ENCODE measurements at places on chromosomes 13 and 19. TPM values are rescaled to one million over a fixed set of nuclear protein-coding genes. Genes with fewer than 3 reads are reported as not detected.

GRCh38 chr19:35644987-35645679, 3.0 kb upstream of the COX6B1 start:
- H3K4me1 ChIP-seq = peaks cover 3% of the 10 kb centered on the region
- no peaks in the 10 kb centered on the region for H3K36me3 ChIP-seq
- peak; percentile 77 for DNase-seq
- peak overlapping the region; percentile 42 for H3K4me3 ChIP-seq
- H3K27ac ChIP-seq = peak overlapping the region; percentile 87

Gene RDH8
- not detected for total RNA-seq

GRCh38 chr13:93964146-93964512, 515.4 kb downstream of the DCT start:
- H3K4me1 ChIP-seq = no peaks in the 10 kb centered on the region
- no peak for DNase-seq
- H3K27ac ChIP-seq = no peak overlapping the region
- H3K36me3 ChIP-seq = no peaks in the 10 kb centered on the region
- H3K27me3 ChIP-seq = no peaks in the 10 kb centered on the region

- H3K4me3 ChIP-seq = peak overlapping the region; percentile 1
- H3K4me1 ChIP-seq = peaks cover 4% of the 10 kb centered on the region
- no peak for DNase-seq
- H3K36me3 ChIP-seq = no peaks in the 10 kb centered on the region
Measured at GRCh38 chr13:27967203-27967735, 1.8 kb downstream of the CDX2 start.

DNA sequence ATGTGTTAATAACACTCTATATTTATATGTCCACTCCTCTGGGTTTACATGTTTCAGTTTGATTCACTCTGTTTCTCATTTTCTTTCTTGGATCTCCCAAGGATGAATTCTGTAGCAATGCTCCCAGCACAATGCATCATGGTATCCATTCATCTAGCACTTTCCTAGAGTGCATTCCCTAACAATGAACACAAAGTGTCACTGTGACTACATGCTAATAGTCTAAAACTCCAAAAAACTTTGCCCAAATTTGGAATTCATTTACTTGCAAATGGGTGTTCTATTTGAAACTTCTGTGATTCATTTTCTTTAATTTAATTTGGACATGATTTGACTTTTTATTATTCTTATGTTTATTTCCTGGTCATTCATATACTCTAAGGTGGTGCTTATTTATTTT, 286.3 kb downstream of the POU4F1 start:
- H3K27me3 ChIP-seq = no peaks in the 10 kb centered on the region
- H3K4me1 ChIP-seq = no peaks in the 10 kb centered on the region
- H3K4me3 ChIP-seq = no peak overlapping the region
- H3K36me3 ChIP-seq = no peaks in the 10 kb centered on the region
- H3K27ac ChIP-seq = no peak overlapping the region
- no peak for DNase-seq

DNA sequence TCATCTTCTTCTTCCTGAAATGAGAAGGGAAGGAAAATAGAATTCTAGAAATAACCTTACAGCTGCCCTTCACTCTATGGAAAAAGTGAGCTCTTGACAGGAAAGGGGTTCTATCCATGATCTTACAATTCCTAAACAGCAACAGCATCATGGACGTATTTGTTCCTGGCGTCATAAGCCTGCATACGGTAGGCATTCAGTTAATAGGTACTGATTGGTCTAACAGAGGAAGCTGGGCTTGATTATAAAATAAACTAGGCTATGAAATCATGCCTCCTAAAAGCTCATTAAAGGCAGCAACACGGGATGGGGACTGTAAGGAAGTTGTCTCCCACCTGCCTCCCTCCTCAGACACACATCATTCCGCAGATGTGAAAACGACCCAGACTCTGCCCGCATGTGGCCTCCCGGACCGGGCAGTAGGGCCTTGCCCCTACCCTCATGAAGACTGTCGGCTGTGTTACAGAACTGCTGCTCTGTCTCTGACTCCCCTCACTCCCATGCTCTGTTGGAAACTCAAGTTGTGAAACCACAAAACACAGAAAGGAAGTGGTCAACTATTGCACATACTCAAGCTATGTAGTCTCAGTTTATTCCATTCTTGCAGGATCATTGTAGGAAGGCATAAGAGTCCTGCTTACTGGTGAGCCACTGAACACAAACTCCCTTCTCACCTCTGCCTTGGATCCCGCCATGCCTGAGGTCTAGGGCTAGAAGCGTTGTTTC, 129.8 kb downstream of the DLEU7 start:
- H3K27ac ChIP-seq = no peak overlapping the region
- H3K4me1 ChIP-seq = no peaks in the 10 kb centered on the region
- no peak overlapping the region for H3K4me3 ChIP-seq
- H3K27me3 ChIP-seq = no peaks in the 10 kb centered on the region
- DNase-seq = no peak

DNA sequence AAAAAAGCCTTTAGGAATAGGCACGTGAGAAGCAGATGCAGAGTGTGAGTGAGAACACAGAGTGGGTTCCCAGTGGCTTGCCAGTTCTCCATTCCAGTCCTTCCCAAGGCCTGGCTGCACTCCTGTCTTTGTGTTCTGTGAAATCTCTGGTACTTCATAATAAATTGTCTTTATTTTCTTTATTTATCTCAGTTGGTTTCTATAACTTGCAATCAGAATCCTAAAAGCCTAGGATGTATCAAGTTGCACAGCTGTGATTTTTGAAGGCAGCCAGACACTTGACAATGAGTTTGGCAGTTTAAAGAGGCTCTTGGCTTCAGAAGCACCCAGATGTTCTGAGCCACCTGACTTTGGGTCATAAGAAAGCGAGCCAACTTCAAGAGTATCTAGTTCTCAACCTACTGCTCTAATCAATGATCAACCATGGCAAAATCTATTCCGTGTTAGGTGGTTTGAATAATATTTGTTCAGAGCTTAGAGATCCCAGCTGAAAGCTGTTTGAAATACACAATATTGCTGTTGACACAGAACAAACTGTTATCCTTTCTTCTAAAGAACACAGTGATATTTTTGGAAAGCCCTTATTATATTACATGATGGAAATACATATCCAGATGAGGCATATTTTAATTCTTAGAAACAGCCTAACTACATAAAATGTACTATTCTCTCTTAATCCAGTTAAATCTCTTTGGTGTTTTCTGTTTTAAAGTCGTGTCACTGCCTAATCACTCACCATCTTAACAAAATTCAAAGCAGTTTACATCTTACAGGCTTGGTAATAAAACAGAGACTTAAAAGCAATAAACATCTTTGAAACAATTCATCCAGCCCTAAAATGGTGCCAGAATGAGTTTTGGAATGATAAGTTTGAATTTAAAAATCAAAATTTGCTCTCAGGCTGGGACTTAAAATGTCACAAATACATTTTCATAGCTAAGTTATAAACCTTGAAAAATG, 483.0 kb upstream of the NBEA start:
- no peak overlapping the region for H3K4me3 ChIP-seq
- DNase-seq = no peak
- no peaks in the 10 kb centered on the region for H3K36me3 ChIP-seq
- H3K27ac ChIP-seq = no peak overlapping the region
- H3K27me3 ChIP-seq = no peaks in the 10 kb centered on the region

Gene ATP5F1D
- total RNA-seq = 192 TPM

- H3K27ac ChIP-seq = no peak overlapping the region
- no peak overlapping the region for H3K4me3 ChIP-seq
- H3K27me3 ChIP-seq = no peaks in the 10 kb centered on the region
- no peaks in the 10 kb centered on the region for H3K36me3 ChIP-seq
- no peak for DNase-seq
Measured at GRCh38 chr13:106573284-106573846, 5.4 kb upstream of the ARGLU1 start.

- no peak overlapping the region for H3K4me3 ChIP-seq
- DNase-seq = no peak
- no peak overlapping the region for H3K27ac ChIP-seq
- no peaks in the 10 kb centered on the region for H3K36me3 ChIP-seq
Measured at GRCh38 chr19:33933931-33934330, 137.3 kb downstream of the KCTD15 start.

GRCh38 chr13:29434217-29434945, 161.1 kb downstream of the SLC7A1 start:
- no peak for DNase-seq
- no peaks in the 10 kb centered on the region for H3K4me1 ChIP-seq
- no peak overlapping the region for H3K4me3 ChIP-seq

DNA sequence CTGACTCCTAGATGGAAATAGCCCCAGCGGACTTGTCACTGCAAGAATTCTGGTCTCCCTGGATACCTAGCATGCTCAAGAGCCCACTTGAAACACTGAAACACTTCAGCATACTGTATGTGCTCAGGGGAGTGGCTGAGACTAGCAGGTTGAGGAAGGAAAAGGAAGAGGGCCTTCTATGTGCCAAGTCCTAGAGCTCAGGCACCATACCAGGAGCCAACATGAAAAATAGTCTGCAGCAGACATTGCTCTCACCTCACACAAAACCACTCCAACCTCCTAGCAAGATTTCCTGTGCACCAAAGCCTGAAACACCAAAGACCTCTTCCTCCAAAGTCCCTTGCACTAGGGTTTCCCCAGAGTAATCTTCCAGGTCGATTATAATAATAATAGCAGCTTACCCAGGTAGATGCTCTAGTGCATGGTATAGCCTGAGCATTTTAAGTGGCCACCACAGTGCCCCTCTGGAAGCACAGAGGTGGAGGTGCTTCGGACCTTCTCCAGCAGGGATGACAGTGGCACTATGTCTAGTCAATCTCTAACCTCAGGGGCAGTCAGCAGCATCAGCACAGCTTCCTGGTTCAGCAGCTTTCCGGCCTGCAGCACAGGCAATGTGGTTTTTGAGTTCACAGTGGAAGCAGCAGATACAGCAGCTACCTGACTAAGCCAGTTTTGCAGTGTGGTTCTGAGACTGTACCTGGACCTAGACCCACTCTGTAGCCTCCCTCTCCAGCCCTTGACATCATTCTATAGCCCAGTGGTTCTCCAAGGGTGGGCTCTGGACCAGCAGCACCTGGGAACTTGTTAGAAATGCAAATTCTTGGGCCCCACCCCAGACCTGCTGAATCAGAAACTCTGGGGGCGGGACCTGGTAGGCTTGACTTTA, 45.6 kb upstream of the UBE2L5 start:
- H3K27ac ChIP-seq = no peak overlapping the region
- no peaks in the 10 kb centered on the region for H3K36me3 ChIP-seq
- no peaks in the 10 kb centered on the region for H3K4me1 ChIP-seq
- H3K4me3 ChIP-seq = no peak overlapping the region
- DNase-seq = no peak

All from pancreas (tissue), 10 donors.